Brain pericyte (primary cell): ENCODE measurements at places on chromosomes 5 and 9.

- DNase-seq = no peak
Observed at GRCh38 chr5:126917918-126918614, 112.3 kb downstream of the MARCHF3 start.

DNA sequence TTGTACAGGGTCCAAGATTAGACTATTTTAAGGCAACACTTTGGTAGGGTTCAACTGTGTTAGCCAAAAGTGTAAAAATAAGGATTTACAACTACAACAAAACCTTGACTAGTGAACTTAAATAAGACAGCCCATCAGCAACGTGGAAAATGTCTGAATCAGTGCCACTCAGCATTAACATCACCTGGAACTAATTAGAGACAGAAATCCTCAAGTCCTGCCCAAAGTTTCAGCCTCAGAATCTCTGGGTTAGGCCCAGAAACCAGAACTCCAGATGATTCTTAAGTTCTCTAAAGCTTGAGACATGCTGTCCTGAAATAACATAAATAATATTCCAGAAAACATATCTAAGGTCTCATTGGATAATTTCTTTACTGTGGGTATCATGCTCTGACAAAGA is 118.6 kb downstream of the SEMA6A start:
- DNase-seq = no peak

DNA sequence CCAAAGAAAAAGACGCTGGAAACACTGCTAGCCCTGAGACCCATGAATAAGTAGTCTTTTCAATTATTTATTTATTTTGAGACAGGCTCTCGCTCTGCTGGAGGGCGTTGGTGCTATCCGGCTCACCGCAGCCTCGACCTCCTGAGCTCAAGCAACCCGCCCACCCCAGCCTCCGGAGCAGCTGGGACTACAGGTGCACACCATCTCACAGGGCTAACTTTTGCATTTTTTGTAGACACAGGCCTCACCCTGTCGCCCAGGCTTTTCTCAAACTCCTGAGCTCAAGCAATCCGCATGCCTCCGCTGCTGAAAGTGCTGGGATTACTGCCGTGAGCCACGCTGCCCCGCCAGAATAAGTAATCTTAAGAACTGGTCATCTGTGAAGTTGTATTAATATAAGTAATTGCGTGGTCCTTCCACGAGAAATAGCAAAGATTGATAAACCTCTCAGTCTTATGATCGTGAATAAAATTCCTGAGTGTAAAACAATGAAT is 1.6 kb downstream of the ANXA2R start:
- no peak for DNase-seq

- no peak for DNase-seq
Observed at GRCh38 chr5:89083791-89084190, 200.8 kb upstream of the MEF2C start.

- no peak for DNase-seq
Observed at GRCh38 chr5:180689071-180689694, 39.8 kb upstream of the FLT4 start.

DNA sequence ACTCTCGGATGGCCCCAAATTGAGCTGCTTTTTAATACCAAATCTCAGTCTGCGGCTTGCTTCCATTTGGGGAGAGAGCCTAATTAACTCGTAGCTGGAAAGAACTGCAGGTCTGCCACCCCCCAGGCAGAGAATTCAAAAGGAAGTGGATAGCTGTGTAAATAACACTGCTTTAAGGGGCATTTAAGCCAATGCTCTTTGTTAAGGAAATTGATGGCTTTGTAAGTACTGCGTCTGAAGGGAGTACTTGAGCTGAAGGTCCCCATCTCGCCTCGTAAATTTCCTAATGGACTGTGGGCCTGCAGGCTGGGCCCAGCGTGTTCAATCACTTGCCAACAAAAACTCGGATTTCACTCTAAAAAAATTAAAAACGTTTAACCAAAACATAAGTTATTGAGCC is 132.7 kb downstream of the PAPPA start:
- DNase-seq = no peak
